Gastrocnemius medialis (tissue), 4 donors: ENCODE measurements at places on chromosomes 1 and 21. TPM values are rescaled to one million over a fixed set of nuclear protein-coding genes. Genes with fewer than 3 reads are reported as not detected.

- H3K27me3 ChIP-seq = no peaks in the 10 kb centered on the region
- H3K4me1 ChIP-seq = no peaks in the 10 kb centered on the region
- H3K36me3 ChIP-seq = peaks cover 23% of the 10 kb centered on the region
- no peak overlapping the region for H3K4me3 ChIP-seq
- DNase-seq = no peak
- no peak overlapping the region for H3K27ac ChIP-seq
These were observed 55.8 kb downstream of the SLC27A3 start for GRCh38 chr1:153831026-153831425.

- H3K27ac ChIP-seq = no peak overlapping the region
- H3K4me1 ChIP-seq = peaks cover 9% of the 10 kb centered on the region
- peaks cover 65% of the 10 kb centered on the region for H3K27me3 ChIP-seq
- no peaks in the 10 kb centered on the region for H3K36me3 ChIP-seq
- peak overlapping the region; percentile 33 for H3K4me3 ChIP-seq
These were observed 575 bp downstream of the TRIM67 start for GRCh38 chr1:231162297-231162969.

- no peak overlapping the region for H3K4me3 ChIP-seq
- H3K4me1 ChIP-seq = no peaks in the 10 kb centered on the region
- H3K36me3 ChIP-seq = no peaks in the 10 kb centered on the region
- H3K27me3 ChIP-seq = no peaks in the 10 kb centered on the region
- H3K27ac ChIP-seq = no peak overlapping the region
These were observed 43.1 kb downstream of the IL12RB2 start for GRCh38 chr1:67350783-67351182.

- no peaks in the 10 kb centered on the region for H3K27me3 ChIP-seq
- H3K27ac ChIP-seq = no peak overlapping the region
- no peak overlapping the region for H3K4me3 ChIP-seq
- H3K4me1 ChIP-seq = no peaks in the 10 kb centered on the region
These were observed 981.7 kb downstream of the TTLL7 start for GRCh38 chr1:83017276-83017675.

DNA sequence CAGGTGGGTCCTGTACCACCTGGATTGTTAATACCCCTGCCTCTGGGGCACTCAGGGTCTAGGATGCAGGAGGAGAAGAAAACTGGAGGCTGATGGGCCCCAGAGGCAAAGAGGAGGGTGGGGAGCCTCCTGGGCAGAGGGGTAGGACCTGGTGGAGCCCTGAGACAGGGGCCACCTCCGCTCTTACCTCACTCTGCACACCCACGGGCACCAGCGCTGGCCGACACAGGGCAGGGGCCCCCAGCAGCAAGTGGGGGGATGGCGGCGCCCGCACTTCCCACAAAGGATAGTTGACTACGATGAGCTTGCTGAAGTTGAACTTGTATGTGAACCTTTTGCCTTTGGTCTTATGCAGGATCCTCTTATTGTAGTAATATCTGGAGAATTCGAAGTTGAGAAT lies 1.1 kb downstream of the ETV3L start:
- no peaks in the 10 kb centered on the region for H3K4me1 ChIP-seq
- no peak overlapping the region for H3K4me3 ChIP-seq
- DNase-seq = no peak
- H3K27me3 ChIP-seq = no peaks in the 10 kb centered on the region
- H3K27ac ChIP-seq = no peak overlapping the region

DNA sequence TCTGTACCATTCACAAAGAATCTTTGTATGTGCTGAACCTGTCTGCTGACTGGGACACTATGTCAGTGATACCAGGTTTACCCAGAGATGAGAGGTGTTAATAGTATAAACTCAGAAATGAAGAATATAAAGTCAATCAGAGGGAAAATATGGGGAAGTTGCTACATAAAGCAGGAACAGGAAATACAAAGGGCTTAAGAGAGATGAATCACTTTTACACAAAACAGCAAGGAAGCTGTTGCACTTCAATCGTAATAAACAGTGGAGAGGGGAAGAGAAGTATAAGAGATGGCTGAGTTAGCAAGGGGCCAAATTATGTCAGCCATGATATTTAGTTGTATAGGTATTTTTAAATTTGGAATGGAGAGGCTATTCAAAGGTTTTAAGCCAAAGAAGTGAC lies 890.2 kb upstream of the NCAM2 start:
- H3K36me3 ChIP-seq = no peaks in the 10 kb centered on the region
- no peak for DNase-seq
- H3K4me3 ChIP-seq = no peak overlapping the region
- no peak overlapping the region for H3K27ac ChIP-seq

GRCh38 chr21:16194788-16195537 lies 465.2 kb downstream of the USP25 start:
- no peak for DNase-seq
- H3K27me3 ChIP-seq = no peaks in the 10 kb centered on the region
- H3K27ac ChIP-seq = peak overlapping the region; percentile 84
- no peaks in the 10 kb centered on the region for H3K36me3 ChIP-seq

DNA sequence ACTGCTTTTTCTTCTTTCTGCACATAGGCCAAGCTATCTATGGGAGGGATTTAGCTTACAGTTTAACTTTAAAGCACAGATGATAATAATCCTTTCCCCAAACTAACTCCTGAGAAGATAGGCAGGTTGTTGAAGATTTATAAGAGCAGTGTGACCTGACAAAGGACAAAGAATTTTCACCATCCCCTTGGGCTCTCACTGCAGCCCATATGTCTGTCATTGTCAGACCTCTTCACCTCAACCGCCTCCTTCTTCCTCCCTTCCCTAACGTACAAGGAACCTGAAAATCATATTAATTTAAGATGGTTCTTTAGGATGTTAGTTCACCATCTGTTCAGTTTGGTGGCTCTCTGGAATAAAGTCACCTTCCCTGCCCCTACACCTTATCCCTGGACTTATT lies 5.0 kb downstream of the RNU1-2 start:
- no peak overlapping the region for H3K27ac ChIP-seq
- DNase-seq = no peak
- H3K27me3 ChIP-seq = no peaks in the 10 kb centered on the region
- H3K4me1 ChIP-seq = peaks cover 36% of the 10 kb centered on the region
- no peak overlapping the region for H3K4me3 ChIP-seq

- H3K36me3 ChIP-seq = no peaks in the 10 kb centered on the region
- H3K27ac ChIP-seq = no peak overlapping the region
- no peak overlapping the region for H3K4me3 ChIP-seq
- H3K27me3 ChIP-seq = no peaks in the 10 kb centered on the region
- H3K4me1 ChIP-seq = no peaks in the 10 kb centered on the region
- no peak for DNase-seq
These were observed 48.0 kb upstream of the COG2 start for GRCh38 chr1:230594214-230594773.

GRCh38 chr21:25560891-25561290 lies 46.4 kb downstream of the MRPL39 start:
- no peak overlapping the region for H3K27ac ChIP-seq
- no peak overlapping the region for H3K4me3 ChIP-seq

GRCh38 chr1:84330125-84330984 lies 28.8 kb downstream of the SAMD13 start:
- no peaks in the 10 kb centered on the region for H3K36me3 ChIP-seq
- H3K27me3 ChIP-seq = no peaks in the 10 kb centered on the region
- H3K27ac ChIP-seq = no peak overlapping the region
- no peak for DNase-seq
- H3K4me1 ChIP-seq = no peaks in the 10 kb centered on the region

DNA sequence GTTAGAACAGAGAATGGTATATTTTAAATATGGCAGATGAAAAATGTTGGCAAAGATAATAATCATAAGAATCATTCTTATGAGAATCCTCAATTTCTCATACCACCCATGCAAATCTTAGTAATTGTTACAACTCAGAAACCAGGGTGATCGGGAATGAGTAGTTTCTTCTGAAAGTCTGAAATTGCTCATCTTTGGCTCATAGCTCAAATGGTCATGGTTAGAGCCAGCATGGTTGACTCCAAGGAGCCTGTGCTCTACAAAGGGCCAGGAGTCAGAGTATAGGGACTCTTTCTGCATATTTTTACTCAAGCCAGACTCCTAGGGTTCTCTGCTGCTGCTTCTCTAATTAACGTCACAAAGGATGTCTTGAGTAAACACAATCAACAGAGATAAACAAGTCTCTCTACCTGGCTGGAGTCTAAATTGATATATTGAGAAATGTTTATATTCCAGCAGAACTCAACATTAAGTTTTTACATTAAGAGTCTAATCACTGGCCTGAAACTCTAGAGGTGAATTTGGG lies 1.9 kb upstream of the ETV3 start:
- DNase-seq = no peak
- peaks cover 25% of the 10 kb centered on the region for H3K4me1 ChIP-seq
- no peaks in the 10 kb centered on the region for H3K27me3 ChIP-seq

GRCh38 chr21:36135391-36136102 lies 668 bp downstream of the CBR3 start:
- H3K36me3 ChIP-seq = no peaks in the 10 kb centered on the region
- peak overlapping the region; percentile 70 for H3K27ac ChIP-seq
- peak overlapping the region; percentile 65 for H3K4me3 ChIP-seq
- peaks cover 8% of the 10 kb centered on the region for H3K4me1 ChIP-seq
- peaks cover 28% of the 10 kb centered on the region for H3K27me3 ChIP-seq
- DNase-seq = no peak

DNA sequence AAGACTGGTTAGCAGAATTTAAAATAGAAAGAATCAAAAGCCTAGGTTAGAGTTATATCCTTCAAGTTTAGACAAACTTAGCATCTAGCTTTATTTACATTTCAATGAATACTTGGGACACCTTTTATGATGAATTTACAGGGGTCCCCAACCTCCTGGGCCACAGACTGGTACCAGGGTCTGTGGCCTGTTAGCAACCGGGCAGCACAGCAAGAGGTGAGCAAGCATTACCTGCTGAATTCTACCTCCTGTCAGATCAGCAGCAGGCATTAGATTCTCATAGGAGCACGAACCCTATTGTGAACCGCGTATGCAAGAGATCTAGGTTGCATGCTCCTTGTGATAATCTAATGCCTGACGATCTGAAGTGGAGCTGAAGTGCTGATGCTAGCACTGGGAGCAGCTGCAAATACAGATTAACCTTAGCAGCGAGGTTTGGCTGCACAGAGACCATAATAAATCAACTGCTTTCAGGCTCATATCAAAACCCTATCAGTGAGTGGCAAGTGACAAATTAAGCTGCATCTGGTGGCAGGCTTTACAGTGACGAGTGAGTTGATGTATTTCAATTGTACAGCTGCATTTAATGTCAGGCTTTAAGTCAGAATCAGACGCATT lies 82.0 kb downstream of the UCHL5 start:
- no peaks in the 10 kb centered on the region for H3K36me3 ChIP-seq
- H3K4me1 ChIP-seq = no peaks in the 10 kb centered on the region
- H3K4me3 ChIP-seq = no peak overlapping the region
- DNase-seq = no peak
- no peak overlapping the region for H3K27ac ChIP-seq
- no peaks in the 10 kb centered on the region for H3K27me3 ChIP-seq

GRCh38 chr1:19009882-19010321 lies 53.4 kb upstream of the IFFO2 start:
- no peaks in the 10 kb centered on the region for H3K36me3 ChIP-seq
- H3K4me1 ChIP-seq = no peaks in the 10 kb centered on the region
- DNase-seq = no peak

DNA sequence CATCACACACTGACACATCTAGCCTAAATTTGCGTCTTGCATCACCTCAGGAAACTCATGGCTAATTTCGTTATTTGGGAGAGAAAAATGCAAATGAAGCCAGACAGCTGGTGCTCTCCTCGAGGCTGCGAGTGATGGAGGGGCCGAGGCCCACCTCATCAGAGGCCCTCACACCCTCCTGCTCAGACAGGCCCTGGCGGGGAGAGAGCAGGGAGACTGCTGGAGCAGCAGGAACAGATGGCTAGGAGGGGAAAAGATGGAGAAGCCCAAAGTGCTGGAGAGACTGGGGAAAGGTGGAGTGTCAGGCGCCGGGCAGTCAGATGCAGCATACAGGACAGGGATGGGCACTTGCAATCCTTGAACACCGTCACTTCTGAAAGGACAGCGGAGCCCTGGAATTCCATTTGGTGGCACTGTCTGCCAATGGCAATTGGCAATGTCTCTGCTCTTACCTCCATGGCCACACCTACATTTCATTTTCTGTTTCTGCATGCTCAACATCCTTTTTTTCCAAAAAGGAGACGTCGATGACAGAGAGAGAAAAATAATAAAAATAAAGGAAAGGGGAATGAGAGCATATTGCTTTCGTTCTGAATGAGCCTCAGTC lies 286.2 kb downstream of the SPATA17 start:
- no peak overlapping the region for H3K27ac ChIP-seq
- no peak for DNase-seq
- H3K36me3 ChIP-seq = no peaks in the 10 kb centered on the region
- H3K27me3 ChIP-seq = no peaks in the 10 kb centered on the region
- H3K4me1 ChIP-seq = no peaks in the 10 kb centered on the region

DNA sequence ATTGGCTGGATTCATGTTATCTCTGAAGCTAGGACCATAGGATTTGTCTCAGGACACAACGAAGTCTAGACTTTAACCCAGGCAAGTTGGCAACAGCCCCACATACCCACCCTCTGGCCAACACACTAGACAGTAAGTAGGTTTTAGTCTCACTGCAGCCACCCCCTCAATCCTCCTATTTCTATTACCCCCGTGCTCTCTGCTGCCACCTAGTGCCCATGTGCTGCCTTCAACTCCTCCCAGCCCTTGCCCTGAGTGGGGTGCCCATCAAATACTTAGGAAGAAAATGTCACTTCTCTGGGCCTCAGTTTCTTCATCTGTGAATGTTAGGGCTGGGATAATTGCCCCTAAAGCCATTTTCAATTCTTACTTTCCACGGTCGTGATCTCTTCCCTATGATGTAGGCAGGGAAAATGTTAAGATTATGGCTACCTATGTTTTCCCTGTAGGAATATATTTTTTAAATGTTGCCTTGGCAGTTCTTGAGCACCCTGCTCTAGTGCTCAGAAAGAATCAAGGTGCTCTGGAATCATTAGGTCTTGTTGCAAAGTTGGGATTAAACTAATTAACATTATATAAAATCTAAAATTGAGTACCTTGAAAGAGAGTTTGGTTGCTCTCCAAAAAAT lies 213.0 kb downstream of the LMX1A start:
- no peak for DNase-seq
- H3K4me3 ChIP-seq = no peak overlapping the region
- no peaks in the 10 kb centered on the region for H3K27me3 ChIP-seq
- H3K4me1 ChIP-seq = no peaks in the 10 kb centered on the region
- H3K36me3 ChIP-seq = no peaks in the 10 kb centered on the region

DNA sequence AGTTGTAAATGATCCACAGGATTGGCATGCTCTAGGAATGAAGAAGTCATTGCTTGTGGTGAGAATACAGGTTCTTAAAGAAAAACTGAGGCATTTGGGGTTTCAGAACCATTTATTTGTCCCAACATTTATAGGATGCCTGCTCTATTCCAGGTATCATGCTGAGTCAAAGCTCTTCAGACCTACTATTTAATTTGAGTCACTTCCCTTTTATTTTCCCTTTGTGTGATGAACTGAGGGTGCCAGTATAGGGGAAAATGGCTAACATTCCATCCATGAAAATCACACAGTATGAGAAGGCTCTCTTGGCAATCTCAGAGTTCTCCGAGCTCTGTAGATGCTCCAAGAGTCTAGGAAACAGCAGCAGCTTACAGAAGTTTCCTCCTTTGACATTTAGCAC lies 110.4 kb downstream of the RNF220 start:
- no peak for DNase-seq
- no peaks in the 10 kb centered on the region for H3K36me3 ChIP-seq
- no peak overlapping the region for H3K27ac ChIP-seq
- H3K27me3 ChIP-seq = peaks cover 5% of the 10 kb centered on the region
- H3K4me3 ChIP-seq = no peak overlapping the region

Gene KRTAP19-5
- not detected for total RNA-seq

Gene DCDC2B
- not detected for total RNA-seq

Gene TCHHL1
- total RNA-seq = not detected

Gene LDLRAD1
- total RNA-seq = not detected

Gene DNALI1
- 4.0 TPM for total RNA-seq

Gene OR2L2
- total RNA-seq = not detected

Gene IER5
- total RNA-seq = 39.8 TPM

Gene ZNF669
- total RNA-seq = 3.3 TPM

Gene ST6GALNAC3
- total RNA-seq = 3.3 TPM
